ENCODE measurements at places on chromosomes 16 and 17.
A peak's percentile ranks its signal among the peaks of the same experiment; 100 is the strongest.

- DNase-seq = no peak
Observed at GRCh38 chr16:86870380-86870779, 292.0 kb downstream of the FOXL1 start.

- peak; percentile 44 for DNase-seq
Observed at GRCh38 chr17:80605326-80606066, 60.9 kb downstream of the RPTOR start.

- DNase-seq = peak; percentile 49
Observed at GRCh38 chr16:64687786-64688185, 434.1 kb downstream of the CDH11 start.

- no peak for DNase-seq
Observed at GRCh38 chr16:86255966-86256365, 254.4 kb upstream of the FOXF1 start.

GRCh38 chr16:78896280-78896679, 704.3 kb downstream of the MAF start:
- DNase-seq = no peak

- DNase-seq = peak; percentile 53
Observed at GRCh38 chr16:82995924-82996441, 369.2 kb downstream of the CDH13 start.

All from SW480 (cell line).